Stimulated activated naive CD8-positive, alpha-beta T cell treated with anti-CD3 and anti-CD28 coated beads, Interleukin-15, Interleukin-2, amounts not matched to agents 100 U/mL and 50 U/mL, for 24 hours (primary cell): ENCODE measurements at places on chromosomes 1 and 21.

DNA sequence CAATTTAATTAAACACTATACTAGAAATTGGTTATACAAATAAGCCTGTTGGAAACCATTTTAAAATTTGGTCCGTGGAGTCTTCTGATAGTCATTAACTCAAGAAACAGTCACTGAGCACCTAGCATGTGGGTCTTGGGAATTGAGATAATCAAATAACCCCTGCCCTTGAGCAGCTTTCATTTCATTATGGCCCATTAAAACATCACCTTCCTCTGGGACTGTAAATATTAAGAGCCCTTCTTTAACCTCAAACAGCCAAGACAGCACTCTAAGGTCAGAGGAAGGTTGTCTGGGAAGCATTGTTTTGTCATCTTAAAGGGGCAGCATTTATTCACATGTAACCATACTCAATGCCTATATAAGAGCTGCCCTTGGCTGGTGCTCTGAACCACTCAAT lies 610.3 kb upstream of the USP24 start:
- DNase-seq, result no peak

DNA sequence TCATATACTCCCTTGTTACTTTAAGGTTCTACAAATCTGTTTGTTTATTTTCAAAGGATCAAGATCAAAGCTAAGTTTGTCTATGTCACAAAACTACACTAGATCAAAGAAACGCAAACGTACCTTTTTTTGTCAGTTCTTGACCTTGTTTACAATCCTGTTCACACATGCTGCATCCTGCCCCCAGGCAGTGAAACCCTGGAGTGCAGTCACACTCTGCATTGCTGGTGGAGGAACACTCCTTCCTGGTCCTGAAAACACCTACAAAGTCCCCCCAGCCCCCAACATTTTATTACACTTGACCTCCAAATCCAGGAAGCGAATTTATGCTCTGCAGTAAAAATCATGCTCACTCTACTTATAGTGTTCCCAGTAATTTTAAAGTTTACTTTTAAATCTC lies 2.6 kb downstream of the TNFRSF9 start:
- DNase-seq, result no peak

DNA sequence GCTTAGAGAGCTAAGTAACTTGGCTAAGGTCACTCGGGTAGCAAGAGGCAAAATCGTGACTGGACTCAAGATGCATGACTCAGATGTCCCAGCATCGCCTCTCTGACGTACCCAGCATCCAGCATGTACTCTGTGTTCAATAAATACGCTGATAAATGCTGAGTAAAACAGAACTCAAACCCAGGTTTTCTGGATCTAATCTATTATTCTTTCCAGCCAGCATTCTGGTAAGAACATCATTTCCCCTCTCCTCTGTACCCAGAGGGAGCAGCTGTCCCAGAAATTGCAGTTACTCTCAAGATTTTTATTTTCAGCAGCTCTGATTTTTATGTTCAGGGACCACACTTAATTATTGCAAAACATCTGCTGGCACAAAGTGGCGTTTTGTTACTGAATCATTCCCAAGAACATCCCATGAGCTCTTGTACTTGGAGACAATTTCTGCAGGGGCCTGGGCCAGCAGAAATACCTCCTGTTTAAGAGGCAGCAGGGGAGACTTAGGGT lies 249.0 kb downstream of the PRDM2 start:
- no peak for DNase-seq

- no peak for DNase-seq
Measured at GRCh38 chr1:3176028-3176427, 107.0 kb downstream of the PRDM16 start.

DNA sequence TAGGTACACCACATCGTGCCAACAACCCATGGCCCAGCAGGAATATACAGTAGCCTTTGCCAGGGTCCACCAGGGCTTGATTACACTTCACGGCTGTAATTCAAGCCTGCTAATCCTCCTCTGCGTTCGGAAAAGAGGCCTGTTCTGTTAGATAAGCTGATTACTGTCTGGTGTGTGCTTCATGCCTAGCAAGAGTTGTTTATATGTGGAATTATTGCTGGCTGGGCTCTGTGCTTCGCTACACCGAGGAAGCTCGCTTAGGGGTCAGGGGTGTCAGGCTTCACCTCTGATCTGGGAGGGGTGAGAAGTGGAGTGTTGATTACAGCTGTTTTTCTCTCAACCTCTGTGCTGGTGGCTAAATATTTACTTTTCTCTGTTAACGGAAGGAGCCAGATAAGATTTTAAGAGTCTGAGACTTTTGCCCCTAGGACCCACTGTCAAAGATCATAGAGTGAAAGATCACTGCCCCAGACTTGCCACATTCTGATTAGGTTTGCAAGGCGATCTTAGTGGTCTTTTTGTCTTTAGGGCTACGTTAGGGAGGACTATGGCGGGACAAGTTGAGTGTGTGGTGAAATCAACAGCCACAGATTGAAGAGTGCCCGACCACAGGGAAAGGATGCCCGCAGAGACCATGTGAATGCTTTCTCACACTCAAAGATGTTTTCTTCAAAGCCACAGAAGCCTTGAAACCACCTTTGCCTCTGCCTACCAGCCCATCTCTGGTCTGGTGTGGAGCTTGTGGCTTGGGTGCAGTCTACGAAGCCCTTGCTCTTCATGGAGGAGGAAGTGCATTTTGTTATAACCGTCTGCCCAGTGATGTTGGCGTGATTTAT lies 216.1 kb downstream of the PBX1 start:
- DNase-seq, result no peak

- DNase-seq, result no peak
Measured at GRCh38 chr1:39922251-39922688, 20.6 kb upstream of the MYCL start.

- DNase-seq, result no peak
Measured at GRCh38 chr1:234246638-234247116, 126.6 kb upstream of the COA6 start.

DNA sequence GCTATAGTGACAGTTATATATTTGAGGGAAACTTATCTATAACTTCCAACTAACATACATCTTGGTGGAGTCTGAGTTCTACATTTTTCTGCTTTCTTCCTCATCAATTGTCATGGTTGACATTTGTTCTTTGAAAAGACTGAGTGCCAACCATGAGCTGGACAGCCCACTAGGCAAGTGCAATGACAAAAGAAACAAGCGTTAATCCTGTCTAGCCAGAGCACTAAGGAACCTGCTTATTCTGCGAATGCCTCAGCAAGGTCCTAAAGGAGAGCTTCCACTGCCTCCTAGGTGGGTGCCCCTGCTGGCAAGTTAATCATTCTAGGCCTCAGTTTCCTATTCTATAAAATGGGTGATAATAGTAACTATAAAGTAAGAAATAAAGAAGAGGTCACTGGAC lies 44.8 kb downstream of the IRF2BP2 start:
- DNase-seq, result no peak

GRCh38 chr1:200857804-200858203 lies 15.0 kb upstream of the GPR25 start:
- no peak for DNase-seq

DNA sequence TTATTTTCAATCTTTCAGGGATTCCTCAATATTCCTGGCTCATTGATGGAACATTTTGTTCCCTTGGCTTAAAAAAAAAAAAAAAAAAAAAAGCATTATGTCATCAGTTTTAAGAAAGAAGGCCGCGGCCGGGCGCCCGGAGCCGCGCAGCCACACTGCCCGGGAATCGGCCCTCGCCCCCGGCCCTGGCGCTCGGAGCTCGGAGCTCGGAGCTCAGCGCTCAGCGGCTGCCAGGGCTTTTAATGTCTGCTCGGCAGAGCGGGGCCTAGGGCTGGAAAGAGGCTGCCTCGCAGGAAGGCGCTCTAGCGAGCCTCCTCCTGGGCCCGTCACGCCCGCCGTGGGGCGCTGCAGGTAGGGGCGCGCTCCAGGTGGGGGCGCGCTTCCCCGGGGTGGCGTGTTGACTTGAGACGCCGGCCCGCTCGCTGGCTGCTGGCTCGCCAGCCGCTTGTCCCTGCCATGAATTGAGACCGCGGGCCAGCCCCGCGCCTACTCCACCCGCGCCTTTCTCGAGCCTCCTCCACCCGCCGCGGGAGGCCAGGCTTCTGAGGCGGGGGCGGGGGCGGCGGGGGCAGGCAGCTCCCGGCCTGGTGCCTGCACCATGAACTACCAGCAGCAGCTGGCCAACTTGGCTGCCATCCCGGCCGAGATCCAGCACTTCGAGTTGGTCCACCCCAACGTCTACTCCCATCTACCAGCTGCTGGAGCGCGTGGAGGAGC lies 5.4 kb upstream of the TDRD5 start:
- no peak for DNase-seq

DNA sequence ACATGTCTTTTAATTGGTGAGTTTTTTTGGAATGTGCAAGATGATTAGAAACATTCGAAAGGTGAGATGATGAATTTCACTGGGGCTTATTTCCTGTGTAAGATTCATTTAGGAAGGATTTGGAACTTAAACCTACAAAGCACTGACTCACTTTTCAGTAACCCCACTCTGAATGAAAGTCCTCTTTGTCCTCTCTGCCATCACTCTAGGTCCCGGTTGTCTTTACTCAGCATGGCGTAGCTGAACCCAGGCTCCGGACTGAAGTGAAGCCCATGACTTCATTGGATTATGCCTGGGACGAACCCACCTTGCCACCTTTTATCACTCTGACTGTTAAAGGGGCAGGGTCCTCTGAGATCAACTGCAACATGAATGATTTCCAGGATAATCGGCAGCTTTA lies 139.4 kb downstream of the VPS13D start:
- no peak for DNase-seq

- DNase-seq, result no peak
Measured at GRCh38 chr1:195241066-195241465, 1367.2 kb downstream of the KCNT2 start.
